Fibroblast of skin of left quadriceps (primary cell): ENCODE measurements at places on chromosomes 1 and 21.
A peak's percentile ranks its signal among the peaks of the same experiment; 100 is the strongest.

GRCh38 chr1:97351846-97352245 lies 569.0 kb downstream of the DPYD start:
- no peak for DNase-seq

GRCh38 chr1:237671935-237672334 lies 218.8 kb downstream of the ZP4 start:
- DNase-seq = no peak

DNA sequence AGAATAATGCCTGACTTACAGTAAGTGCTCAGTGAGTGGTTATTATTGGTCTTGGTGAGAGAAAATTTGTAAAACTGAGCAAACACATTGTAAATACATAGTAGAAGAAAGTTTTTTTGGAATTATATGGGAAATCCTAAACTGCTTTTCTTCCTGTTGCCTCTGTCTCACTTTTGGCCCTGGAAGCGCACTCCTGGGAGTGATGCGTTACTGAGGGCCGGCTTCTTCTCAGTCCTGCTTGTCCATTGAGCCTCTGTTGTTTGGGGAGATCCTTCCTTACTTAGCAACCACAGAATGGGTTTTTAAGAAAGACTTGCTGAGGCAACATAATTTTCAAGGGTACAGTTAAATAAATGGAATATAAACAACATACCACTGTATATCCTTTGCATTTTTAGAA lies 166.0 kb downstream of the EDEM3 start:
- DNase-seq = no peak

DNA sequence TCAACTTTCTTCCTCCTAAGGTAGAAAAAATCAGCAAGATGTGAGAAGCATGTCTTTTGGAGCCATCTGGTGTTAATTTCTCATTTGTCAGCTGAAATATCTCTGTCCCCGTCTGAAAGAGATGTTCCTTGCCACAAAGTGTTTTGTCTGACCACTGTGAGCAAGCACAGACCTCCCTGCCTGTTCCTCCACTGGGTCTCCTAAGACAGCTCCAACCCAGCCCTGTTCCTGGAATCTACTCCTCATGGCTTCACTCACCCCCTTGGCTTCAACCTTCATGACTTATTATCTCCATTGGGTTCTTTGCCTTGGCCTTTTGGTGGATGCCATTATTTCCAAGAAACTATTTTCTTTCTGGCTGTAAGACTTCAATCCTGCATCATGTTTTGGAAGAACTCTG lies 65.7 kb upstream of the CACHD1 start:
- no peak for DNase-seq

GRCh38 chr21:18251065-18251464 lies 6.4 kb downstream of the CHODL start:
- DNase-seq = no peak

DNA sequence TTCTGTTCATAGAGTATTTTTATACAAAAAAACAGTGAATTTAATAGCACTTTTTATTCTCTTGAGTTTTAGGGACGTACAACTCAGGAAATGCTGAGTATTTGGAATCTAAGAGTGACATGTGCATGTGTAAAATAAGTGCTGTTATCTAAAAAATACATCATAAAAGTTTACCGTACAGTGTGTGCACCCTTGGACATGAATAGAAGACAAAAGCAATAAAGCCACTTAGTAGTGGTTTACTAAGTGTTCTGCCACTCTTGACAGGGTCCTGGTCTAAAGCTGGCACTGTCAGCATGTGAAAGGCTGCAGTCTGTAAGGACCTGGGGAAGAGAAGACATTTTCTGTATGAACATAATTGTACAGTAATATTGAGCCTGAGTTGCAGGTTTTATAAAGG lies 51.0 kb downstream of the LAMC1 start:
- DNase-seq = no peak

- no peak for DNase-seq
Measured at GRCh38 chr1:106613861-106614260, 442.6 kb upstream of the PRMT6 start.

DNA sequence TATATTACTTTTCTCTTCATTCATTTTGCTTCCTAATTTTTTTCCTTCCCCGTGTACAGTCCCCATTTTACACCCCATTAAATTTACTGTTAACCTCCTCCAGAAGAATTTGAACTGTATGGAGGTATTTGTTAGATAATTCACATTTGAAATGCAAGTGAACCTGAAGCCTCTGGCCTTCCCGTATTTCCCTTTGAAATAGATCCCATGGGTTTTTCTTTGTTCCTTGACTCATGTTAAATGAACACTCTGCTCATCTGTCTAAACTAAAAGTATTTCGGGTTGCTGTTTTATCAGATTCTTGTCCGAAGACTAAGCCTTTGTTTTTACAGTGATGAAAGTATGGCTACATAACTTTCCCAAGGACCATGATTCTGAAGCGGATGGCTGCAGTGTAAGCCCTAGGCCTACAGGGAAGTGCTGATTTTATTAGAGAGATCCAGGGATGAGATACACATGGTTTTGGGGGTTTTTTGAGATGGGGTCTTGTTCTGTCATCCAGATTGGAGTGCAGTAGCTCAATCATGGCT lies 187.9 kb downstream of the PATJ start:
- no peak for DNase-seq

- DNase-seq = peak; percentile 9
Measured at GRCh38 chr1:212104586-212105325, 69.2 kb downstream of the DTL start.

GRCh38 chr1:218254296-218254946 lies 30.7 kb upstream of the RRP15 start:
- DNase-seq = no peak

GRCh38 chr1:160365325-160365724 lies 1.5 kb upstream of the NHLH1 start:
- no peak for DNase-seq

- no peak for DNase-seq
Measured at GRCh38 chr1:25643929-25644328, 27.3 kb downstream of the MAN1C1 start.

- no peak for DNase-seq
Measured at GRCh38 chr1:14862114-14862771, 263.8 kb downstream of the KAZN start.

DNA sequence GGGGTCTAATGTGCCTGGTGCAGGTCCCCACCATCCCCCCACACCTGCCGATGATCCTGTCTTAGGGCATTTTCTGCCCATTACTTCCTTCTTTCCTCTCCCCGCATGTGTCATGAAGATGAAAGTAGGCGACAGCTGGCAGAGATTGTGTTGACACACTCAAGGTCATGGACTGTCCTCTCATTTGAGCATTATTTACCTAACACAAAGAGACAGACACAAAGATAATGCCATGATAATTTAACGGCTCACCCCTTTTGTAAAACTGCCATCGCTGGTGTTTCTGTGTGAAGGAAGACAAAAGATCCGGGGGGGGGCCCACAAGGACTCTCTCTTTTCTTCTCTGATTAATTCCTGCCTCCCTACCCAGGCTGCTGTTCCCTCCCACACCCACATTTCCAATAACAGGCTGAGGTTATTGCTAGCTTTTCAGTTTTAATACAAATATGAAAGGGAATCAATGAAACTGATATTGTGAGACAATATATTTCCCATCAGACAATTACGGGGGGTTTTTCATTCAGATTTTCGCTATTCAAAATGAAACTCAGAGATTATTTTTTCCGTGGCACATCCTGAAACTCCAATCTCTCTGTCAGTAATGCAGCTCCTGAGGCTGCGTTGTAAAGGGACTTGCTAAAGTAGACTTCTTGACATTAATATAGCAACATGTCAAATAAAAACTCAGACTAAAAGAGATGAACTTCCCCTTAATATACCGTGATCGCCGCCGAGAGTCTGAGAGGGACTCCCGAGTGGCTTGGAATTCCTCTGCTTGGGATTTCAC lies 561.1 kb downstream of the NPHP4 start:
- DNase-seq = no peak

DNA sequence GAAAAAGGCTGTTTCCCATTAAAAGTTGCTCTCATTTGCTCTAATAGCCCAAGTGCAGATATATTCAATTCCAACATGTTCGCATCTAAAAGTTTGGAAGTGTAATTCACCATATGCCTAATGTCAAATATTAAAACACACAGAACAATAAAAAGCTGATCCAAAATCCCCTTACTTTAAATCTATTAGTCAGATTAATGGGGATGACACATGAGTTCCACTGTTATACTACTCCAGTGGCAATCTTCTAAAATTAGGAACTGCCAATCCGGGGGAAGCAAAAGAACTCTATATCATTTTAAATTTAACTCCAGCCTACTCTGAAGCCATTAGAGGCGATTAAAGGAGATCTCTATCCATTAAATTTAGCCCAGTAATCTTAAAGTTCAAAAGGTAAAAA lies 317.1 kb downstream of the NTNG1 start:
- no peak for DNase-seq

DNA sequence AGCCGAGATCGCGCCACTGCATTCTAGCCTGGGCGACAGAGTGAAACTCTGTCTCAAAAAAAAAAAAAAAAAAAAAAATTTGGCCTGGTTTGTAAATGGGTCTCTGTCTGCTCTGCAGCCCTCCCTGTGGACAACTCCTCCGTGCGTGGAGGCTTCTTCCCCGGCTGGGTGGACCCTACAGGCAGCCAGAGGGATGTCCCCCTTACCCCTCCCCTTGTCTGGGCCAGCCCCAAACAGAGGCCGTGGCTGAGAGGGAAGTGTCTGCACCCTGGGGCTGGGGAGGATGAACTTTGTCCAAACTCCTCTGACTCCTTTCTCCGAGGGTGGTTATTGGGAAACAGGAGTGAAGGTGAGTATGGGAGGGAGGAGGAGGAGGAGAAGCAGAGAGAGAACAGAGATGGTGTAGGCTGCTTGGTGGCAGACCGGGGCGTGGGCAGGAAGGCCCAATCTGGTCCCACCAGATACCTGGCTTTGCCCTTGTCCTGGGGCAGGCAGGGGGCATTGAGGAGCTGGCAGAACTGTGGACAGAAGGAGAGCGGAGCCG lies 61.3 kb downstream of the UBIAD1 start:
- no peak for DNase-seq

DNA sequence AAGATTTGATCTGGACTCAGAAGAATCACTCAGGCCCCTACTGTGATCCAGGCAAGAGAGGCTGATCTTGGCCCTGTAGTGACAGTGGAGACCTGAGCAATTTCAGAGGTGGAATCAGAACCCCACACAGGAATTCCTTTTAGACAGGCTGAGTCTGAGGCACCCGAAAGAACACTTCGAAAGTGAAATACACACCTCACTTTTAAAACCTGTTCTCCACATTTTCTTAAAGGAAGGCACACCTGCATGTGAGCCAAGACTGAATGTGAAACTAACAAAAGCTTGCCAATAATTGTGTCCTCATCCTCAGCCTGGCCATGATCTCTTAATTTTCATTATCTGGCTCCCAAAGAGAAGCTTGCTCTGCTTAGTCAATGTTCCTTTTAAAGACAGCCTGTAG lies 32.2 kb downstream of the SIPA1L2 start:
- no peak for DNase-seq

- DNase-seq = no peak
Measured at GRCh38 chr1:20443703-20444586, 42.1 kb downstream of the CAMK2N1 start.

- no peak for DNase-seq
Measured at GRCh38 chr1:232901255-232901654, 49.2 kb upstream of the NTPCR start.

- DNase-seq = no peak
Measured at GRCh38 chr1:18954270-18955071, 2.0 kb downstream of the IFFO2 start.

DNA sequence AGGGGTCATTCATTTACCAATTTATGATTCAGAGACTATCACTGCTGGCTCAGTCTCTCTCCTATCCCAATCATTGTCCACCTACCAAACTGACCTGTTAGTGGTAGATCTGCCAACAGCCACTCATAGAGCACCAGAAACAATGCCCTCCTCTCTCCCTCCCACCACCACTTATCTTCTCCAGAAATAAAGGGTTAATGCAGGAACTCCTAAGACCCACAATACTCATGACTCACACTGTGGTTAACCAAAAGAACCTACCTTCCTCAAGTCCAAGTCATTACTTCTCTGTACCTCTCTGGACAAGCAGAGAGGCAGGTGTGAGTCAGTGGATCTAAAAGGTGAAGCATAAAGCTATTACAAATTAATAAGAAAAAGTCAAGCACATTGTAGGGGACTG lies 40.9 kb upstream of the CAMK1G start:
- DNase-seq = no peak

- DNase-seq = no peak
Measured at GRCh38 chr1:157111396-157112165, 12.0 kb upstream of the ETV3L start.

DNA sequence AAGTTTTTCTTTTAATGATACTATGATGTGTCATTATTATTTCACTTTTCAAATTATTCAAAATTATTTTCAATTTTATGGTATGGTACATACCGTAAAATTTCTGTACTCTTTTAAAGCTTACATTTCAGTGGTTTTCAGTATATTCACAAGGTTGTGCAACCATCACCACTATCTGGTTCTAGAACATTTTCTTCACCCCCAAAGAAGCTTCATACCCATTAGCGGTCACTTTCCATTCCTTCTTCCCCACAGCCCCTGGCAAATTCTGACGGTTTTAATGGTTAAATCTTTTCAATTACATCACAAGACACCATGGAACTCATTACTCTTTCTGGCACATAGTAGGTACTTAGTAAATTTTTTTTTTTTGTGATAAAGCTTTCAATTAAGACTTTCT lies 22.8 kb upstream of the ATP5PO start:
- no peak for DNase-seq

DNA sequence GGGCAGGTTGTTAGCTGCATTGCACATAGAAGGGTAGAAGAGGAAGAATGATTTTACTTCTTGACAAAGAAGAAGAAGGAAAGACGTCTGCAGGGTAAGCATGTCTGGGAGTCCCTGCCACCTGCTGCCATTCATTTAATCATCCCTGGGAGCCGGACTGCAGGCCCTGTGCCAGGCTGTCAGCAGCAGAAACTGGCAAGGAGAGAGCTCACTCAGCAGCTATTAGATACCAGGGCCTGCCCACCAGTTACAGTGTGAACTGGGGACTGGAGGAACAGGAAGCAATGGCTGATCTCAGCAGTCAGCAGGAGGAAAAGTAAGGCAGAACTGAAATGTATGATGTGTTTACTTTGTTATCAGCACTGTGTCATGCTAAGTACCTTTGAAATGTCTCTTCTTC lies 75.7 kb upstream of the C1orf87 start:
- DNase-seq = no peak

DNA sequence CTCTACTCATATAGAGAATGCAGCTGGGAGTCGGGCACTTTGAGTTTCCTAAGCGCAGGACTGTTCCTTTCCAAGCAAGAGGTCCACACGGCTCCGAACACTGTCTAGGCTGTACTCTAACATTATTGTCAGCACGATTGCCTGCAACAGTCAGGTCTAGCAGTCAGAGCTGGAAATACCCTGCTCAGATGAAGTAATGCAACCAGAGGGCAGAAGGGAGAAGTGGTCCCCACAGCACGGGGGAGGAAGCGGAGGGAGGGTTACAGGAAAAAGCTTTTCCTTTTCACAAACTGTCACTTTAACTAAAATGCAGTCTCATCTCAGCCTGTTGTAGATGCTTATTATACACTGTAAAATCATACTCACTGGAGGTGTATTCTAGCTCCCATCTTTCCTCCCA lies 98.9 kb upstream of the SLC44A3 start:
- DNase-seq = no peak

GRCh38 chr1:172670791-172671190 lies 11.9 kb downstream of the FASLG start:
- DNase-seq = no peak
